C1 segment of cervical spinal cord (tissue), 14 donors: ENCODE measurements at places on chromosomes 1 and 21.
A peak's percentile ranks its signal among the peaks of the same experiment; 100 is the strongest.

- no peak for DNase-seq
These were observed 1.1 kb upstream of the LCK start for GRCh38 chr1:32249831-32250525.

GRCh38 chr1:61088163-61088974 is 6.0 kb downstream of the NFIA start:
- DNase-seq, result peak; percentile 31

DNA sequence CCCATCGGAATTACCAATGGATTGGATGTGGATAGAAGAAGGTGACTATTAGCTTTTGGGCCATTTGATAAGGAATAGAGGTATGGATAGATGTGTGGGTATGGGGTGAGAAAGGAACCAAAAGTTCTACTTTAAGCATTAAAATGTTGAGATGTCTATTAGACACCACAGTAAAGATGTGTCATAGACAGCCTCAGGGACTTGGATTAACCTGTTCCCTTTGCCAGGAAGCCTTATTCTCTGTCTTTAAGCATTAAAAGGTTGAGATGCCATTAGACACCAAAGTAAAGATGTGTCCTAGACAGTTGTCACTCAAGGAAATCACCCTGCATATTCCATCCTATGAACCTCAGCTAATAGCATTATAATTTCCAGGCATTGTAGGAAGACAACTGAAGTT is 11.0 kb upstream of the DENND1B start:
- DNase-seq, result no peak

GRCh38 chr1:33927721-33928120 is 63.8 kb downstream of the HMGB4 start:
- DNase-seq, result no peak
